ENCODE measurements at places on chromosomes 5 and 9.

- DNase-seq: no peak
These were observed 153.2 kb downstream of the TARS1 start for GRCh38 chr5:33594006-33594405.

DNA sequence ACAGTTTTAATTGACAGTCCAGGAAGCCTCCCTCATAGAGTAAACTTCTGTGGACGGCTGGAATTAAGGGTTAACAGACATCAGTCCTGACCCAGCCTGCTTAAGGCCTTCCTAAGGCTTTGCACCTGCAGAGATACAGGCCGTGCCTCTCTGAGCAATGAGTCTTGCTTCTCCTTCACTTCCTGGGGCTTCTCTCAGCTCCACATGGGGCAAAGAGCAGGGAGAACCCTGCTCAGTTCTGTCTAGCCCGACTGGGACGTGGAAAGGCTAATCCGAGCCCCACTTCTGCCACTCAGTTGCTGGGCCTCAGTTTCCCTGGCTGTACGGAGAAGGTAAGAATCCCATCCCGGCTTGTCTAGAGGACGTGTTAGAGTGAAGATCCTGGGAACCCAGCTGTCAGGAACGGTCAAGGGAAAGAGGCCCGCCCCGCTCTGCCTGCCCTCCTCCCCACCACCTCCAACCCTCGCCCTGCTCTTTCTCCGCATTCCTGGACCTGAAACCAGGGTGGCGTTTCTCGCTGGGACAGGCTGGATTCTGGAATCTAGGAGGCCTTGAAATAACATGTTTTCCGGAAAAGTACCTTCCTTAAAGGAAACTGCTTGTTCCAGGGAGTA lies 6.5 kb downstream of the SPAAR start:
- DNase-seq: no peak

- no peak for DNase-seq
These were observed 24.1 kb upstream of the OTP start for GRCh38 chr5:77662635-77663034.

- DNase-seq: no peak
These were observed 57.8 kb downstream of the PHAX start for GRCh38 chr5:126658561-126658960.

GRCh38 chr9:14863402-14863801 lies 46.8 kb downstream of the FREM1 start:
- DNase-seq: no peak

DNA sequence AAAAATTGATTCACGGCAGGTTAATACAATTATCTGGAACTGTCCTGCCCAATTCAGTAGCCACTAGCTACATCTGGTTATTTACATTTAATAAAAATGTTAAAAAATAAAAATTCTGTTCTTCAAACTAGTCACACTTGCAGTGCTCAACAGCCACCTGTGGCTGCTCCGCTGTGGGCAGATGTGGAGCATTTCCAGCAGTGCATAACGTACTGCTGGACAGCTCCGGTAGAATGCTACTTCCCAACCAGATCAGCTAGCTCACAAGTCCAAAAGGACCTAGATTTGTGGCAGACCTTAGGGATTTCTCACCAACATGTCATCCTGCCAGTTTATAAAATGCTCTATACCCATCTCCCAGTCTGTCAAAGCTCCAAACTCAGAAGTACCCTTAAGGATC lies 42.8 kb downstream of the SETX start:
- no peak for DNase-seq

GRCh38 chr9:118985851-118986250 lies 383.4 kb downstream of the BRINP1 start:
- DNase-seq: no peak

DNA sequence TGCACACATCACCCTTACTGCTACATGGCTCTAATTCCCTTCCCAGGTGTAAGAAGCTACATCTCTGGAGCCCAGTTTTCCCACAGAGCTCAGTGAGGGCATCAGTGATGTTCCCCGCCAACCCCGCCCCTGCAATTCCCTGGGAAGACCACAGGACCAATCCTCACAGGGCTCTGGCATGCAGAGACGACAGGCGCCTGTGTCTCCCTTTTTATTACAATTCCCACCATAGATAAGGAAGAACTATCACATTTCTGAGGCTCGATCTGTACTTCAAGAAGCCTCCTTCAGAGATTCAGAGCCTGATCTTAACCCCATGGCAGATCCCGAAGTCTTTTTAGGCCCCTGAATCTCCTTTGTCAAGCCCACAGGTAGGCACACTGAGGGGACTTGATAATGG lies at the start of gene OR1L6:
Gene OR1L6, plus strand, starts transcription at position 301 of the 400 bp plus-strand sequence. CDS start 7,545 bp downstream, outside the sequence.
- DNase-seq: no peak

GRCh38 chr5:147436596-147436995 lies 73.3 kb downstream of the DPYSL3 start:
- no peak for DNase-seq

- no peak for DNase-seq
These were observed at the start of gene PITX1 for GRCh38 chr5:135033901-135034235. TSS of gene PITX1 (minus strand) at chr5:135034228. CDS start at chr5:135033881, 347 bp downstream.

- DNase-seq: no peak
These were observed 116.0 kb downstream of the KCNN2 start for GRCh38 chr5:114477816-114478334.

DNA sequence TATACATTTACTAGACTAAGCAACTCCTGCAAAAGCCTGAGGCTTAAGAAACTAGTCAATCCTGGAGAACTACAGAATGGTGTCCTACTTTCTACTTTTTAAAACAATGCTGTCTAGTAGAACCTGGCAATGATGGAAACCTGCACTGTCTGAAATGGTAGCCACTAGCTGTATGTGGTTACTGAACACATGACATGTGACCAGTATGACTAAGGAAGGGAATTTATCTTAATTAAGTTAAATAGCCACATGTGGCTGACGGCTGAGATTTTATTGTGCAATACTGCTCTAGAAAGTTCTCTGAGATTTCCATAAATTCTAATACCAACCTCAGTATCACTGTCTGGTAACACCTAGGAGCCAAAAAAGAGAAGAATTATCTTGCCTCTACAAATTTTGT lies 44.9 kb upstream of the RAPGEF6 start:
- DNase-seq: no peak

DNA sequence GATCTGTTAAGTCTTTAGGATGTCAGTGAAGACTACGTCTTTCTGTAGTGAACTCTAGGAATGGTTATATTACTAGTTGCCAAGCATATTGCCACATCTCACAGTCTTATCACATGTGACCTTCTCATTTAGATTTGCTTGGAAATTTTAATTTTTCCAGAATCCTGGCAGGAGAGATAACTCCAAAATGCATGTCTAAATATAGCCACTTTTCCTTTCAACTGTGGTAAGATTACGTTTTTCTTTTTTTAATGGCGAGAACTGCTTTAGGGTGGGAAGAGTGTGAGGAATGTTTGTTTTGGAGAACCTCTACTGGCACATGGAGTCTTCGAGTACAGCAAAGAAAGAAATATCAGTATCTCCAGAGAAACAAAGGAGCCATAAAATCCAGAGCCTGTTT lies 91.7 kb upstream of the ADAMTSL1 start:
- DNase-seq: no peak

- no peak for DNase-seq
These were observed 1.6 kb downstream of the HINT1 start for GRCh38 chr5:131163276-131164119.

DNA sequence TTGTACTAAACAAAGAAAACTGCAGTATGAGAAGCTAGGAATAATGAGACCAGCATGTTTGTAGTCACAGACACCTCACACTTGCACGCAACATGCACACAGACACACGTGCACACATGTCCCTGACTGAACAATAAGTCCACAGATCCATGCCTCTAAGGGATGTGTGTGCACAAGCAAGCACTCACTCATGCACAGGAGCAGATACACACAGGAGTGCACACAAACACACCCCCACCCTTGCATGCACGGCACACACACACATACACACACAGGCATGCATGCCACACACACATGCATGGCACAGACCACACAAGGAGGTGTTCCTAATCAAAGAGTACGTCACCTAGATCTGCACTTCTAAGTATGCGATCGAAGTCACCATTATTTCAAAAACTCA lies 111.4 kb upstream of the FAM120A start:
- DNase-seq: no peak

- DNase-seq: no peak
These were observed 33.1 kb downstream of the GRAMD2B start for GRCh38 chr5:126456217-126456820.

DNA sequence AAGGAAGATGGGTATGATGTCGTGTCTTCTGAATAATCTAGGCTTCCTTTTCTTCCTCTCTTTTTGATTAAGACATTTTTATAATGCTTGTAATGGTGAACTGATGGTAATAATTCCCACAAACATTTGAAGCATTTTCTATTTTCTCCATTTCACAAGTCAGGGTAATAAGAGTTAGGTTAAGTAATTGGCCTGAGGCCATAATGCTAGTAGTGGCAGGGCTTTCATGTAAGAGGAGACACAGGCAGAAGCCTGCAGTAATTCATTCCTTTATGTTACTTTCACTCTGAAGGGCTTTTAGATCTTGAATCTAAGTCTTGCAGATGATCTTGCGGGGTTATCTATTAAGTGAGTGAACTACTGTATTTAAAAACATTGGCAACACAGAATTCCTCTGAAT lies 374.9 kb downstream of the MAT2B start:
- DNase-seq: no peak

DNA sequence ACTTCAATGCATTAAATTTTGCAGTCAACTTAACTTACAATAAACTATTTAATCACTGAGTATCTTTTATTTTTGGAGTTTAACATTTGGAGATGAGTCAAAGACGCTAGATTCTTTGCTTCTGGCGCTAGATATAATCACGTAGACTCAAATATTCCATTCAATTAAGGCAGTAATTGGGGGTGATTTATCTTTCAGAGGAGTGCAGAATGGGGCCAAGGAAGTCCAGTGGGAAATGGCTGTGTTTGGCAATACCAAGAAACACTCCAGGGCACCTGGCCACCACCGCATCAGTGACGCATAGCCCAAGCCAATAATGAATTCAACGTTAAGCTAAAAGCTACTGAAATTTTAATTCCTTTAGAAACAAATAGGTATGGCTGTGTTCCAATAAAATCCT lies 81.2 kb downstream of the PHAX start:
- DNase-seq: no peak

DNA sequence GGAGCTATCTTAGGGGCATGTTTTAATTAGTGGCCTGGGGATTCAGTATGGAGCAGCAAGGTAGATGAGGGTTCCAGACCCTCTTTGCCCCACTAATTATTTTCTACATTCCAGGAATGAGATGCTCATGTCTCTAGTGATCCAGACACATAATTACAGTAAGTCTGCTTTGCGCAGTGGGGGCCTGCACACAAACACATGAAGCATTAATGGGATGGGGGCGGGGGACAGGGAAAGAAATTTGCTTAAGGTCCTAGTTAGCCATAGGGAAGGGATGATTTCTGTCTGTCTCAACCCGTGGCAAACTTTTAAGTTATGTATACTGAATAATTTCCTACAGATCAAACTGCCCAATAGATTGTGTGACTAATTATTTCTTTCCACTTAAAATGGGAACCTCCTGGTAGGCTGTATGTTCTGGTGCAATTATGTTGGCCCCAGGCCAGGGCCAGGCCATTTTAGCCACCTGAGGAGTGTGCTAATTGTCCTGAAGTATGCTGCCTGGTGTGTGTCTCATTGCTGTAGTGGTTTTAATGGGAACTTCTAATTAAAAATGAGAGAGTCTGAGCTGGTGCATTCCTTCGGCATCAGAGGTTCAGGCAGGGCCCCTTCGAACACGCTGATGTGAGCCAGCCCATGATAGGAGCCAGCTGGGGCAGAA lies 134.4 kb downstream of the PTTG1 start:
- DNase-seq: no peak

GRCh38 chr9:99680191-99680590 lies 141.5 kb upstream of the NR4A3 start:
- no peak for DNase-seq

- no peak for DNase-seq
These were observed 24.0 kb upstream of the ASPN start for GRCh38 chr9:92506184-92506857.

- DNase-seq: no peak
These were observed 1.7 kb downstream of the CKMT2 start for GRCh38 chr5:81234801-81235200.

- DNase-seq: peak; percentile 33
These were observed 6.6 kb downstream of the SLC46A2 start for GRCh38 chr9:112884101-112884500.

- DNase-seq: peak; percentile 11
These were observed 887 bp downstream of the PTPDC1 start for GRCh38 chr9:94085062-94085639.

DNA sequence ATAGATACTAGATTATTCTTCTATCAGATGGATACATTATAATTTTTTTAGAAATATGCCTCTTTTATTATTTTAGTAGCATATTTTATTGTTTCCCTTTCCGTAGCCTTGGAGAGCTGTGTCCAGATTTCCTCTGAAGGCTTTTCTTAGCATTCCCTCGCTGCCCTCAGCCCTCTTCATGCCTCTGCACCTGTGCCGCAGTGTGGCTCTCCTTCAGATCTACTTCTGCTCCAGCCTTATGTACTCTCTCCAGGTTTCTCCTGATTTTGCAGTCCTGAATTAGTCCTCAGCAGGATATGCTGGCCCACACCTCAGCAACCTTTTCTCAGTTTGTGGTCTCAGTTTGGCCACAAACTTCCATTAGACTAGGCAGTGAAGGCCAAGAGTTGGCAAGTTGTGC lies 1052.0 kb downstream of the TAF11L14 start:
- no peak for DNase-seq

DNA sequence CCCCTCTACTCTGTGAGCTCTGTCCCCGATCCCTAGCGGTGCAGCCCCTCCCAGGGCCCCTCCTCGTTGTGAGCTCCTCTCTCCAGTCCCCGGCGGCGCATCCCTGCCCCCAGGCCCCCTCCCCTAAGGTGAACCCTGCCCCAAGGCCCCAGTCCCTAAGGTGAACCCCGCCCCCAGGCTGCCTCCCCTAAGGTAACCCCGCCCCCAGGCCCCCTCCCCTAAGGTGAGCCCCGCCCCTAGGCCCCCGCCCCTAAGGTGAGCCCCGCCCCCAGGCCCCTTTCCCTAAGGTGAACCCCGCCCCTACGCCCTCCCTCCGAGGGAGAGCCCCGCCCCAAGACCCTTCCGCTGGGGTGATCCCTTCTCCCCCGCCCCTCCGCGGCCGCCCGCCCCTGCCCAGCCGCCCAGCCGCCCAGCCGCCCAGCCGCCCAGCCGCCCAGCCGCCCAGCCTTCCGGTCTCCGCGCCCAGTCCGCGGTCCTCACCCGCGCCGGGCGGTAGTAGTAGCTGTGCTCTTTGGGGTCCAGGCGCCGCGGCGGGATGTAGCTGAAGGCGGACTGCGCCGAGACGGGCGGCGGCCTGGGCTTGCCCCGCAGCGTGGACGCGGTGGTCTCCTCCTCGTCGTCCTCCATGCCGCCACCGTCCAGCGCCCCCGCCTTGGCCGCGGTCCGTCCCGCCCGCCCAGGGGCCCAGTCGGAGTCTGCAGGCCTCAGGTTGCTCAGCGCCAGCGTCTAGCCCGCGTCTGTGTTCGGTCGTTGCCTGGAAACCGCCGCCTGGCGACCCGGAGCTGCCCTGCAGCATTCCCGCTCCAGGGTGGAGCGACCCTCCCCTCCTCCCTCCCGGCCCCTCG lies at the start of gene CFAP90:
Gene CFAP90, minus strand, starts transcription at position 739 of the 845 bp plus-strand sequence. Its CDS starts 112 bp downstream, at position 627.
- DNase-seq: peak; percentile 94

GRCh38 chr5:3201941-3202340 lies 393.7 kb upstream of the IRX1 start:
- DNase-seq: no peak

- no peak for DNase-seq
These were observed 8.8 kb upstream of the ASB6 start for GRCh38 chr9:129650680-129651235.
